Stimulated activated CD4-positive, alpha-beta T cell treated with anti-CD3 and anti-CD28 coated beads, Interleukin-12 subunit alpha, Interleukin-12 subunit beta, amount 100 ng/mL, for 24 hours (primary cell): ENCODE measurements at places on chromosomes 1 and 21.

DNA sequence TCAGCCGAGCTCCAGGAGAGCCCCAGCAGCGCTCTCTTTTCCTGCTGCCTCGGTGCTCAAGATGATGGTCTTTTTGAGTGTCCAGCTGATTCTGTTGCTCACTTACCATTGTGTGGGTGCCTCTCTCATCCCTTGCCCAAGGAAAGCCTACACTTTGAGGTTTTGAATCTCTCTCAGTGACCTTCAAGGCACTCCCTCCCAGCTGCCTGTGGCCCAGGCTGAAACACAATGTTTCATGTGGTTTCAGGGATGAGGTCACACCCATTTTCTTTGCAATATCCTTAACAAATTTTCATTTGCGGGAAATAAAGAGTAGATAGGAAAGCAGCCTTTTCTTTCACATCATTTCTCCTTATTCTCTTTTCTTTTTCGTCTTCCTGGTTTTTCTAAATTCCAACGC, 12.6 kb upstream of the MRPS14 start:
- DNase-seq: no peak

GRCh38 chr1:77057994-77058585, 161.1 kb downstream of the PIGK start:
- no peak for DNase-seq

DNA sequence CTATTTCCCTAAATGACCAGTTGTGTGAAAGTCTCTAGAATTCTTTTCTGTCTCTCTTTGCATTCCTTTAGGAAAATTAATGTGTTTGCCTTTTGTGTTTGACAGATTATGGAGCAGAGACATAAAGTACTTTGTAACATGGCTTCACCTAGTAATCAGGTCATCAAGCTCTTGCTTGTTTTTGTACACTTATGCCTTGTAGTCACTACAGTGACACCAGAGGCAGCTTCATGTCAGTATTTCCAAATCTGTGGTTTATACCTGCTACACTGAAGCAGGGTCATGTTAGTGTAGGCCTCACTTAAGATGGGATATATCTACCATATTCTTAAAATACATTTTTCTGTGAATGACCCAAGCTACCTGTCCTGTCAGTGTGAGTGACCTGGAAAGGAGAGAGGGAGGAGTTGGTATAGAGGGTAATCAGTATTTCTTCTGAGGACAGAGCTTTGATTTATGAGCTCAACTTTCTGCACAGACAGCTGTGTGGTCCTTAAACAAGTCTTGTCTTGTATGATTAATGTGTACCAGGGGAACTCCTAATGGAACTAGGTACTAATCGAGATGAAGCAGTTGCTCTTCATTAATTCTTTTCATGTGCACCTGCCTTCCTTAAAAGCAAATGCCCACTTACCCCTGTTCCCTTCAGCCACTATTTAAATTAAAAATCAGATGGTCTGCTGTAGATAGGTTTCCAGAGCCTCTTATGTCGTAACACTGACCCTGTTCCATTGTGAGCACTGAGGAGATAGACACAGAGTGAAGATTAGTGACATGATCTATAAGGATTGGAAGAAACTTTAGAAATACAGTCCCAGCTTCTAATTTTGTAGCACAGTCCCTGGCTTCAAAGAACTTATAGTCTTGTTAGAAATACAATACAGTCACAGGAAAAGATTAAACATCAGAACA, 45.7 kb downstream of the MACO1 start:
- DNase-seq: no peak

DNA sequence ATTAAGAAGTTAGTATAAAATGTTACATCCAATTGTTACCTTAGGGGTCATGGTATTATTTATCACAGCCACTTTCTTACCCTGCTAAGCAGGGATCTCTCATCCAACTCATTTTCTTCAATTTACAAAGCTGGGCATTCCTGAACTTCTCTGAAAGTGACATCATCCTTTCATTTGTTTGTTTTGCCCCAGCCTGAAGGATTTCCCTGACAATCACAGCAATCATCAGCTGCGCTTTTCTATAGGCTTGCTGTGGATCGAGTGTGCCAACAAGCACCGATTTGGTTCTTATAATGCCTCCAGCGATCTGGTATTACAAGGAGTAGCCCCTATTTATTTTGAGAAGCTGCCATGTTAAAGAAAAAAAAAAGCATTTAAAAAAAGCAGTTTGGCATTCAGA, 240.2 kb downstream of the USH2A start:
- no peak for DNase-seq

DNA sequence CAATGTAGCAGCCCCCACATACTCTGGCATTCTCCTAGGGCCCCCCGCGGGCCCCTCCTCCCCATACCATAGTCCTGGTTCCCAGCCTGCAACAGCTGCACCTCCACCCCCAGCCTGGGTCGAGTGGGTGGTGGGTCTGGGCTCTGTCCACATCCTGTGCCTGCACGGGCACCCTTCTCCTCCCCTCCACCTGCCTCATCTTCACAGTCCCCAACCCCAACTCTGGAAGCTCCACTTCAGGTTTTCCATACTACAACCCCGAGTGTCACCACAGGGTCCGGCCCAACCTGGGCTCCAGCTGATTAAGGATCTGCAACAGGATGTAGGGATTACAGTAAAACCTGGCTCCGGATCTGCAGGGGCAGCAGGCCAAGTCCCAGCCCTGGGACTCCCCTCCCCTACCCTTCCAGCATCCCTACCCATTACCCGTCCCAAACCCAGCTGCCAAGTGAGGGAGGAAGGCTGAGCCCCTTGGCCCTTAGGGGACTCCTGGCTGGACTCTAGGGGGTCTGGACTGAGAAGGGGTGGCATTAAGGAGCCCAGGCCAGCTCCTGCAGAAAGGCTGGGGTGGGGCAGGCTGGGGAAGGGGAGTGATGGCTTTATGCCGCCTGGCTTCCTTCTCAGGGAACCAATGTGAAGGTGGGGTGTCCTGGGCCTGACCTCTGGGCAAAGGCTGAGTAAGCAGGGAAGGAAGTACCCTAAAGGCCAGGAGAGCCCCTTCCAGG, 116.8 kb downstream of the CASZ1 start:
- DNase-seq: no peak

DNA sequence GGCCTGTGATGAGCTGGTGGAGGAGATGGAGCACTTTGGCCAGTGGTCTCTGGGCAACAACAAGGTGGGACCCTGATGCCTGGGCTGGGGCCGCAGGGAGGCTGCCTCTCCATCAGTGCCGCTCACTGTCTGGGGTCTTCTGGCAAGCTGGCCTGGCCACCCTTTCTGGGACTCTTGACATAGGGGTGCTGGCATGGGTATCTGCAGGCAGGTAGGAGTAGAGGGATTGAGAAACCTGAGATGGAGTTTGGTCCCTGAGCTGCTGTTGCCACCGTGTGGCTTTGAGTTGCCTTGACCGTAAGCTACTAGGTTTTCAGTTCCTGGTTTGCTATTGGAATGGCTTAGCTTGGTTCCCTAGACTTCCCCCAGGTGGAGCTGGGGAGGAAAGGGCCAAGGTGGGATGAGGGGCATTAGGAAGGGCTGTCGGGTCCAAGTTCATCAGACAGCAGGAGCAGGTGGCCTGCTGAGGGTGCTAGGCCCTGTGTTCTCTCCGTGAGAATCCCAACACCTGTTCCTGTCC, 13.2 kb upstream of the MFN2 start:
- no peak for DNase-seq

DNA sequence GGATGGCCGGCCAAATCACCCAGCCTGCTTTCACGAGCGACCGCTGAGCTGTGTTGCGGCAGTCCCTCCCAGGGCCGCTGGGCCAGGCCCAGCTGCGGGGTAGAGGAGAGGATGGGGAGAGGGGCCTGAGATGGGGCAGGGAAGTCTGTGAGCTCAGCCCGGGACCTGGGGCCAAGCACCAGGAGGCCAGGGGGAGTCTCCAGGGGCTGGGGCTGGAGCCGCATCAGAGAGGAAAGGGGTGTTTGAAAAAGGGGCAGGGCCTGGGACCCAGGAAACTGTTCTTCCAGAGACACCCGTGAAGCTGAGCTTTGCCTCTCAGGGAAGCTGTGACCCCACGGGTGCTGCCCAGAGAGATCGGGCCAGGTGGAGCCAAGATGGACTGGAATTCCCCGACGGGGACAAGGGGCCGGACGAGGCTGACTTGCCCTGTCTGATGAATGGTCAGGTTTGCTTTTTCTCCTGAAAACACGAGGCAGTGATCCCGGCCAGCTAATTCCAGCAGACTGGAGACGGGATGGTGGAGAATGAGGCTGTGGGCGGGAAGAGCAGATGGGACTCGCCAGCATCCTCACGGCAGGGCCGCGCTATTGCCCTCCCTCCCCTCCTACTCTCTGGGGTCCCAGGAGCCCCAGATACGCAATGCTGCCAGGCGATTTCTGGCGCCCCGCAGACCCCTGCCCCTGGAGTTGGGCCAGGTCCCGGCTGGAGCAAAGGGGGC, 40.3 kb upstream of the COL18A1 start:
- DNase-seq: no peak

GRCh38 chr1:242468784-242469183, 55.7 kb downstream of the PLD5 start:
- DNase-seq: no peak

DNA sequence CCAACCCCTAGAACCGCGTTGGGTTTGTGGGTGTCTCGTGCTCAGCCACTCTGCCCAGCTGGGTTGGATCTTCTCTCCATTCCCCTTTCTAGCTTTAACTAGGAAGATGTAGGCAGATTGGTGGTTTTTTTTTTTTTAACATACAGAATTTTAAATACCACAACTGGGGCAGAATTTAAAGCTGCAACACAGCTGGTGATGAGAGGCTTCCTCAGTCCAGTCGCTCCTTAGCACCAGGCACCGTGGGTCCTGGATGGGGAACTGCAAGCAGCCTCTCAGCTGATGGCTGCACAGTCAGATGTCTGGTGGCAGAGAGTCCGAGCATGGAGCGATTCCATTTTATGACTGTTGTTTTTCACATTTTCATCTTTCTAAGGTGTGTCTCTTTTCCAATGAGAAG, 18.7 kb downstream of the TFF3 start:
- DNase-seq: no peak

- DNase-seq: no peak
Measured at GRCh38 chr1:60732977-60733401, 349.4 kb upstream of the NFIA start.

DNA sequence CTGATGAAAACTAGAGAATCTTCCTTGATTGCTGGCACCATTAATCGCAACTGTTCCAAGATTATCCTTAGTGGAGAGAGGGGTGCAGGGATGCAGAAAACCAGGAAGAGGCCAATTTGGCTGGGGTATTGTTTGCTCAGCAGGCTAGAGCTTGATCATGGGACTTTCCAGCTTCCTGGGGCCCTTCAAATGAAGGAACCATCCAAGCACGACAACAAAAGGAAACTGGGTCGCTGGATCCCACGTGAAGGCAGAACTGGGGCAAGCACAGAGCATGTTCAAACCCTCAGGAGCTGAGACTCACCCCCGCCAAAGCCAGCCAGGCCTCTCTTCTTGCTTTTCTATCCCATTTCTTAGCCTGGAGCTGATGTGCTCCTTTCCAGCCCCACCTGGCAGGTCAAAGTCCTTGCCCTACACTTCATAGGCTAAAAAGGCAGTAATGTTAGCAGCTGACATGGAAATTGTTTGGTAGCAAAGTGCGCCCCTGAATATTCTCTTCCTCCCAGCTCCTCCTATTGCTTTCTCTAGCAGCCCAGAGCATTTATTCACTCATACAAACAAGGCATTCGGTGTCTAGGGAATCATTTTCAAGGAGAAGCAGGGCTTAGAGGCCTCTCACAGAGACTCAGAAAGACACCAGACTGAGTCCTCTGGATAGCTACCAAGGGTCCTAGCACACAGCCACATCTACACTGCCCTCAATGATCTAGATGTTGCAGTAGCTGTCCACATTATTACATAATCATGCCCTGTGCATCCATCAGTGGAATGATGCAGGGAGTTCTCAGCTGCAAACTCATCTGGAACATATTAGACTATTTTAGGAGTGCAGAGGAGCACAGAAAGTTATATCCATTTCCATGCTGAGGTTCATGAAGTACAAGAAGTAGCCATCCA, 11.5 kb downstream of the KCNA2 start:
- DNase-seq: no peak

GRCh38 chr21:43825936-43826622, 36.7 kb downstream of the RRP1 start:
- DNase-seq: no peak

DNA sequence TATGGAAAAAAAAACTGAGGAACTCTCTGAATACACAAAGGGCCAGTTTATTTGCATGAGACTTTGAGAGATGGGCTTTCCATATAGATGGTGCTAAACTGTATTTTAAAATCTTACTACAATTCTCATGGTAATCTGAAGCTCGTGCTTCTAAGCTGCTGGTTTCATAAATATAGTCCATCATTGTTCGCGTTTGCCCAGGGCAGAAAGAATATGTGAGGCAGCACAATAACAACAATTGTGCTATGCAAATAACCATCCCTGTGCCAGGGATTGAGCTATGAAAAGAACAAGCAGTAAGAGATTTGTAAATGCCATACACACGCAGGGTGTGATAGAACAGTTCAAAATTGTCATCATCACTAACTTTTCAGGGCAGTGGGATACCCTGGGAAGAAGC, 4.9 kb upstream of the EPS15 start:
- DNase-seq: no peak

DNA sequence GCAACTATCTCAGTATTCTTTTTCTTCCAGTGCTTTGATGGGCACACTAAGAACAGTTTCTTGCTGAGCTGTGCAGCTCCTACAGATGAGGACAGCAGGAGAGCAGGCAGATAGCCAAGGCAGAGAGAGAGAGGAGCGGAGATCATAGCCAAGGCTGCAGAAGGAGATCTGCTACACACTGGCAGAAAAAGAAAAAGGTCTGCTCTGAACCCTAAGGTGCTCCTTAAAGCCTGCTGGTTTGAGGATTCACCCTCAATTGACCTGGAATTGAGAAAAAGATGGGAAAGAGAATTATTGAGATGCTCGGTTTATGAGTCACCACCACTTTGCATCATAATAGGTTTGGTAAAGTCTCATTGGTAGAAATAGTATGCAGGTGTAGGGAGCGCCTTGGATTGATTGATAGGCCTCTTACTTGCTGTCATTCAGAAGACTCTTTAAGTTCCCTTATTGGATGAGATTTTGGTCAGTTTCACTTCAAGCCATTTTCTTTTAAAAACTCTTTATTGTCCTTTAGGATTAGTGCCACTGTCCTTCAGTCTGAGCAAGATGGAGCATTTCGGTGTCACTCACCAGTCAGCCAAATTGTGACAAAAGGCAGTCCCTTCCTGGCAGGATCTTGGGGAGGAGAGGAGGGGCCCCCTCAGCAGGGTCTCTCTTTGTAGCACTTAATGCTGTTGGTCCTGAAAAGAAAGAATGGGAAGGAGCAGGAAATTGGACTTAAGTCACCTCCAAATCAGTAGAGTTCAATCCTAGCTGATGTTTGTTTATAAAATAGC, 685.0 kb downstream of the ADGRL2 start:
- no peak for DNase-seq

- DNase-seq: no peak
Measured at GRCh38 chr1:194292966-194293365, 1106.6 kb upstream of the B3GALT2 start.

DNA sequence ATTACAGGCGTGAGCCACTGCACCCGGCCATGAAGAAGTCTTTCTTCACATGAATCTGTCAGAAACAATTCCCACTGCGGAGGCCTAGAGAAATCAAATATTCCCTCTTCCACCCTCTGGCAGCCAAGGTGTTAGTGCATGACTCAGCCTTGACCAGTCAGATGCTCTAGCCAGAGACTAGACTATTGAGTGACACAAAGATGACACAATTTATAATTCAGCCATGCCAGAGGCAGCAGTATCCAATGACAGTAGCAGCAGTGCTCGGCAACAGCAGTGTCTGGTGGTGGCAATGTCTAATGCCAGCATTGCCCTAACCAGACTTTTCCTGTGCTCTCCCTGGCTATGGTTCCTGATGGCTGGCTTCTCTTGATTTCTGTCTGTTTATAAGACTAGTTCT, 8.7 kb downstream of the CTXND2 start:
- DNase-seq: no peak
